ENCODE measurements at places on chromosomes 12 and 14.

DNA sequence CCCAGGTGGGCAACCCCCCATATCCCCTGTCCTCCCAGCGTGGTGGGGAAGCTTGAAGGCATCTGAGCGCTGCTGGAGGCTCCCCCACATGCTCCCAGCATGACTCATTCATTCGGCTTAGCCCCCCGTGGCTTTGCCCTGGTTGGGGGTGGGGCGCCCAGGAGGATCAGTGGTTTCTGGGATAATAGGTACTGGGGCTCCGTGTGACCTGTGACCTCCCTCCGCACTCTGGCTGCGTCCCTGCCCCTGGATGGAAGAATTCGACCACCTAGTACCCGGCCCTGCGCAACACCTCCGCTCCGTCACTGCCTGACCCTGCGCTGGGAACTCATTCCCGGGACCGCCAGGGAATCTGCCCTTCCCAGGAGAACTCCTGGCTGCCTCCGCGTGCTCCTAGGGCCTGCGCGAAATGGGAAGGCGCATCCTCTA, 120.1 kb downstream of the AACS start:
- no peak for DNase-seq

DNA sequence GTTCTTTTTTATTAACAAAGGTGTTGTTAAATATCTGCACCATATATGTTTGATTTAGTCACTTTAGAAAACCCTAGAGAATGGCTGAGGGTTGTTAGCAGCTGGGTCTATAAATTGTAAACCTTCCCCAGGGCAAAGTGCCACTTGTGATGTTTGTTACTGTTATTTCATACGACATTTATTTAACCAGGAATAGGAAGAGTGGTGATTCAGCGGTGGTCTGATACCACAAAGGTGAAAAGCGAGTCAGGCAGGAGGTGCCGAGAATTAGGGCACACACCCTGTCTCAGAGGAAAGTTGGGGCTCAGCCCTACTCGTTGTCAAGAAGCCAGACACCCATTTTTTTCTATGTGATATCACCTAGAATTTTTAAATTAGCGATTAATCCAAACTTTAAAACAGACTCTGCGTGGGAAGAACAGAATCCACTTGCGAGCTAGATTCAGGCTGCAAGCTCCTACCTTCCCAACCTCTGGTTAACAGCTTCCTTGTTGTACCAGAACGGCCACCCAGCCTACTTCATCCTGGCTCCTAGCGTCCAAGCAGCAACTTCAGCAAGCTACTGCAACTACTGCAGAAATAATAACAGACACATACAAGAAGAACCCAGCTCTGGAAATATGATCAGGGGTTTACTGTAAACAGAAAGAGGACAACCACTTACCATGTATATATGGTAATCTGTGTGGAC, 126.7 kb downstream of the TMEM132D start:
- no peak for DNase-seq

DNA sequence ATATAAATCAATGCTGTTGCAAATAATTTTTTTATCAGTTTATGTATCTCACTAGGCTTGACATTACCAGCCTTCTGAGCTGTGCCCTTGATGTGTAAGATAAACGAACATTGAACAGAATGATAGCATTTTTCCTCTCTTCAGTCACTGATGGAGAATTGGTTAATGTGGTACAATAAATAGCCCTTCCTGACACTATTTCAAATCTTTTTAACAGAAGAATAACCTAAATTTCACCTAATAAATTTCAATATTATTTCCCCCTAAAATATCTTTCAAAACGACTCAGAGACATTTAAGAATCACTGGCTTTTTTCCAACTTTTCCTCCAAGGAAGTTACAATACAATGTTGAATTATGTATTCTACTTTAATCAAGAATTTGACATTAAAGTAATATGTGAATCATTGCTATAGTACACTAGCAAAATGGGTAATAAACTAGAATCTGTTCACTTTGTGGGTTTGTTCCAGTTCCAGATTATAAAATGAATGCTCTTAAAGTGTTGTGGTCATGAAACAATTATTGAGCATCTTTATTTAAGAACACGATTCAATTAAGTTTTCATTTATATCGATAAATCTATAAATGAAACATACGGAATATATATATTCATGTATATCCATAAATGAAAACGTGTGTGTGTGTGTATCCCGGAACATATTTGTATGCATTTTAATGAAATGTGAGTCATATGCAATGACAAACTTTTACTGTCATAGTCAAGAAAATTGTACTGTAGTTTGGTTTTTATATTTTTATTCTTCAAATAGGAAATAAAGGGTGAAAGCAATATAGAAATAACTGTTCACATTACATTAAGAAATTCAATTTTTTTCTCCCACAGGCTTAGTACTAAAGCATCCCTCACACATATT, 2.5 kb upstream of the ATP2B1 start:
- no peak for DNase-seq

- DNase-seq, result no peak
Measured at GRCh38 chr14:38000340-38000739, 207.4 kb upstream of the SSTR1 start.

DNA sequence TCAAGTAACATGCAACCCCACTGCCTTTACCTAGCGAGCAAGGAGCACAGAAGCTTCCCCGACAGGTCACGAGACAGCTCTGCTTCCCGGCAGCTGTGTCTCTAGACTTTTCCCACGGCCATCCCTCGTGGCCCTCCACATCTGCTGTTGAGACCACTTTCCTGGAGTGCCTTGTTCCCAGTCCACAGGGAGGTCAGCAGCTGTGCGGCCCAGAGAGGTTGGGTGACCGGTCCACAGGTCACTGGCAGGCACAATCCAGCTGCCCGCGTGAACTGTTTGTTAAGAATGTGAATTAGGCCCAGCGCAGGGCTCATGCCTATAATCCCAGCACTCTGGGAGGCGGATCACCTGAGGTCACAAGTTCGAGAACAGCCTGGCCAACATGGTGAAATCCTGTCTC, 71.5 kb downstream of the SCARB1 start:
- DNase-seq, result no peak

DNA sequence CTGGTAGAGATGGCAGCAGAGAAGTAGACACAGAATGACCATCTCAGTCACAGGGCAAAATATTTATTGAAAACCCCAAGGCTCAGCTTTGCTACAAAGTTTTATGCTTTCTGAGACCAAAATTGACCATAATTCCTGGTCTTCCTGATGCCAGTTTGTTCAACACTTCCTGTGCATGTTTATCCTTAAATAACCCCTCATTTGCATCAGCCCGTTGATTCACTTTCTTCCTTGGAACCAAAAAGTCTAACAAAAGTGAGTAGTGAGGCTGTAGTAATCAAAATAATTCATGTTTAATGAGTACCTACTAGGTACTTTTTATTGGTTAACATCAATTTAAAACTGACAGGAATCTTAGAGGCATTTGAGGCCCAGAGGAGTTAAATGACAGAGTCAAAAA, 51.7 kb downstream of the TRHDE start:
- DNase-seq, result no peak
